A549 treated with CpdA at 1 μM for 4 hours (cell line): ENCODE measurements at places on chromosomes 2 and 18. TPM values are rescaled to one million over a fixed set of nuclear protein-coding genes. Genes with fewer than 3 reads are reported as not detected.

SLC30A3 gene
- 2.6 to 3.8 TPM (median 3.4 TPM) in 5 replicates for total RNA-seq

CRYGC gene
- total RNA-seq = not detected in 5 replicates

CYP26B1 gene
- total RNA-seq = 11.2 to 16.8 TPM (median 14.4 TPM) in 5 replicates

MC4R gene
- not detected in 5 replicates for total RNA-seq
